Mesenchymal stem cell (in vitro differentiated cells and primary cell): ENCODE measurements at places on chromosomes 1 and 21.

DNA sequence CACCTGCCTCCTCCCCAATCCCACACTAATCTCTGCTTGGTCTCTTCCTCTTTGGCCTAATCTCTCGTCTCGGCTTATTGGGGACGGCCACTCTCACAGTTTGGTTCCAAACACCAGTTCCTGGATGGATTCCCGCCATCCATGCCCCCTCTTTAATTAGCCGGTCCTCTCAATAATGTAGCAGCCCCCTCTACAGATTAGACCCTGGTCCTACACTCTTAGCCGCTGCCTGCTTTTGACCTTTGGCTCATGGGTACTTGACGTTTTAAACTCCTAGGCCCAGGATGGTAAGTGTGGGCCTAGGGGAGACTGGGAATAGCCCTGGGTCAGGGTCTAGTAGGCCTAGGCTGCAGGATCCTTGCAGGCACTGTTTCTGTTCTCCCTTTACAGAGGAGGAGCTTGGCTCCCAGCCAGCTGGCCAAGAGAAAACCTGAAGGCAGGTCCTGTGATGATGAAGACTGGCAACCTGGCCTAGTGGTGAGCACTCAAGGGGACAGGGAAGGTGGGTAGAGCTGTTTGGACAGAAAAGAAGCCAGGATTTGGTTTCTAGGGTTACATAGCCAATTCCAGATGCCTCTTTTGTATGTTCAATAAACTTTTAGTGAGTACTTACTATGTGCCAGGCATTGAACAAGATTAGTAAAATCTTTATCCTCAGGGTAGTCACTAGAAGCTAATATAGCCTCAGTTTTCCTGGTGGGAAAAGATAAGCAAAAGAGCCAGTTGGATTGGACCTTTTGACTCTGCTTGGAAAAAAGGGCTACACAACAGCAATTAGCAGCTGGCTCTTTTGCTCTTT, 758 bp downstream of the RAD54L start:
- DNase-seq = peak; percentile 18
- H3K27me3 ChIP-seq = no peaks in the 10 kb centered on the region
- H3K27ac ChIP-seq = no peak overlapping the region
- peaks cover 13% of the 10 kb centered on the region for H3K4me1 ChIP-seq
- peaks cover 7% of the 10 kb centered on the region for H3K36me3 ChIP-seq
- H3K4me3 ChIP-seq = peak overlapping the region; percentile 97

- no peaks in the 10 kb centered on the region for H3K36me3 ChIP-seq
- H3K27me3 ChIP-seq = no peaks in the 10 kb centered on the region
- no peak overlapping the region for H3K4me3 ChIP-seq
- no peak overlapping the region for H3K27ac ChIP-seq
- H3K4me1 ChIP-seq = no peaks in the 10 kb centered on the region
These were observed 154.7 kb downstream of the CACNA1E start for GRCh38 chr1:181637998-181638397.

DNA sequence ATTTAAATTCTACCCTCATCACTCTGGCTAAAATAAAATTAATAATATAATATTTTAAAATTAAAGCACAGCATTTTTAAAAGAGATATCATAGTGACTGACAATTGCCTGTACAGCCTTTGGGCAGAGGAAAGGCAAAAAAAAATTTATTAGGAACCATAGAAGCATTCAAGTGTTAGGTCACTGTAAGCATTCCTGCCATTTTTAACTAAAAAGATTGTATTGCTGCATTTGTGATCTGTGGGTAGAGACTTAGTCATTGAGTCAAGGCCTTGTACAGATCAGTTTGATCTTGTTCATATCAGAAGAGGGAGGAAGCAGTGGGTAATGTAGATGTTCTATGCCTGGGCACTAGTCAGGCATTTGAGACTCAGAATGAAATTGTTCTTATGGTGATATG, 109.9 kb downstream of the LYPLAL1 start:
- H3K27me3 ChIP-seq = no peaks in the 10 kb centered on the region
- no peak for DNase-seq
- no peak overlapping the region for H3K4me3 ChIP-seq
- no peak overlapping the region for H3K27ac ChIP-seq
- no peaks in the 10 kb centered on the region for H3K36me3 ChIP-seq

DNA sequence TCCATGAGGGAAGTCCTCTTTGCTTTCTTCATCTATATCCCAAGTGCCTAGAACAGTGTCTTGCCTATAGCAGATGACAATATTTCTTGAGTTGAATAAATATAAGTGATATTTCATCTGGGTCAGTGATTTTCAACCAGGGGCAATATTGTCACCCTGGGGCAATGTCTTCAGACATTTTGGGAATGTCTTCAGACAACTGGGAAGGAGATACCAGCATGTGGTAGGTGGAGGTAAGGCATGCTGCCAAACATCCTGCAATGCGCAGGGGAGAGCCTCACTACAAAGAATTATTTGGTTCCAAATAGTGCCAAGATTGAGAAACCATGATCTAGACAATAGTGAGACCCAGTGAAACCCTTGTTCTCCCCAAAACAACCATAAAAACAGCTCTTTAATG, 54.7 kb downstream of the C1orf94 start:
- H3K4me1 ChIP-seq = no peaks in the 10 kb centered on the region
- no peaks in the 10 kb centered on the region for H3K36me3 ChIP-seq
- no peak for DNase-seq
- H3K27me3 ChIP-seq = peaks cover 49% of the 10 kb centered on the region
- no peak overlapping the region for H3K4me3 ChIP-seq

GRCh38 chr1:113536182-113536780, 146.0 kb downstream of the MAGI3 start:
- H3K27me3 ChIP-seq = no peaks in the 10 kb centered on the region
- no peaks in the 10 kb centered on the region for H3K36me3 ChIP-seq
- peaks cover 2% of the 10 kb centered on the region for H3K4me1 ChIP-seq

DNA sequence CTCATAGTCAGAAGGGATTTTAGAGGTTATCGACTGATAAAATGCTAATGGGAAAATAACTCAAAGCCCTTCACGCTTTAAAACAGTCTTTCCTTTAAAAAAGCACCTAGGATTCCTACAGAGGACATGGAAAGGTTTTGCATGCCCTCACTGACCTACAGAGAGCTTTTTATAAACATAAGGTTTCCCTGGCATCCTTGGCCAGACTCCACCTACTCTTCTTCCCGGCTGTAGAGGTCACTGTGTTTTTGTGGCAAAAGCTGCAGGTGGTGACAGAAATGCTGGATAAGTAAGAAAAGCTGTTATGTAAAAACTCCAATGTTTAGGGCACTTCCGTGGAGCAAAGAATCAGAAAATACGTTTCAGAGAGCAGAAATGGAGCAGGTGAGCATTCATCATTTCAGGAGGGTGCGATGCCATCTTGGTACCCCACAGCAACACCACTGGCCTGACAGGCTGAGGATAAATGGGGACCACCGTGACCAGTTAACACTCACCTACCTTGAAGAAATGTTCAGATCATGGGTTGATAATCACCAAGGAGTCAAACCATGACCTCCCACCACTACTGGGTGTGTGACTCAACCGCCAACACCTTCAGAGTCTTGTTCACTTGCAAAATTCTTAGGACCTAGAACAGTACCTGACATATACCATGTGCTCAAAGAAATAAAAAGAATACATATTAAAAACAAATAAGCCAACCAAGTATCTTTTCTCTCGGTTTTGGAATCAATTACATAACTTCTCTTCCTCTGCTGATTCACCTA, 46.6 kb downstream of the SSBP3 start:
- no peak overlapping the region for H3K4me3 ChIP-seq
- H3K27ac ChIP-seq = no peak overlapping the region
- no peaks in the 10 kb centered on the region for H3K27me3 ChIP-seq
- peaks cover 1% of the 10 kb centered on the region for H3K4me1 ChIP-seq
- H3K36me3 ChIP-seq = peaks cover 12% of the 10 kb centered on the region

- H3K4me1 ChIP-seq = peaks cover 18% of the 10 kb centered on the region
- no peak for DNase-seq
- H3K4me3 ChIP-seq = no peak overlapping the region
- H3K27me3 ChIP-seq = no peaks in the 10 kb centered on the region
- H3K36me3 ChIP-seq = no peaks in the 10 kb centered on the region
These were observed 146.4 kb downstream of the CDC7 start for GRCh38 chr1:91647061-91647460.

- no peaks in the 10 kb centered on the region for H3K4me1 ChIP-seq
- no peak for DNase-seq
- H3K36me3 ChIP-seq = peaks cover 95% of the 10 kb centered on the region
- no peak overlapping the region for H3K27ac ChIP-seq
- H3K4me3 ChIP-seq = no peak overlapping the region
These were observed 56.5 kb downstream of the HSPG2 start for GRCh38 chr1:21880619-21880970.

GRCh38 chr1:32448773-32449456, 16.0 kb upstream of the ZBTB8B start:
- no peaks in the 10 kb centered on the region for H3K36me3 ChIP-seq
- H3K27me3 ChIP-seq = no peaks in the 10 kb centered on the region
- peaks cover 2% of the 10 kb centered on the region for H3K4me1 ChIP-seq
- peak; percentile 33 for DNase-seq
- no peak overlapping the region for H3K27ac ChIP-seq

GRCh38 chr1:21865609-21865942, 53.5 kb downstream of the LDLRAD2 start:
- peaks cover 19% of the 10 kb centered on the region for H3K4me1 ChIP-seq
- H3K27ac ChIP-seq = no peak overlapping the region
- no peak overlapping the region for H3K4me3 ChIP-seq
- H3K27me3 ChIP-seq = no peaks in the 10 kb centered on the region
- peaks cover 78% of the 10 kb centered on the region for H3K36me3 ChIP-seq

DNA sequence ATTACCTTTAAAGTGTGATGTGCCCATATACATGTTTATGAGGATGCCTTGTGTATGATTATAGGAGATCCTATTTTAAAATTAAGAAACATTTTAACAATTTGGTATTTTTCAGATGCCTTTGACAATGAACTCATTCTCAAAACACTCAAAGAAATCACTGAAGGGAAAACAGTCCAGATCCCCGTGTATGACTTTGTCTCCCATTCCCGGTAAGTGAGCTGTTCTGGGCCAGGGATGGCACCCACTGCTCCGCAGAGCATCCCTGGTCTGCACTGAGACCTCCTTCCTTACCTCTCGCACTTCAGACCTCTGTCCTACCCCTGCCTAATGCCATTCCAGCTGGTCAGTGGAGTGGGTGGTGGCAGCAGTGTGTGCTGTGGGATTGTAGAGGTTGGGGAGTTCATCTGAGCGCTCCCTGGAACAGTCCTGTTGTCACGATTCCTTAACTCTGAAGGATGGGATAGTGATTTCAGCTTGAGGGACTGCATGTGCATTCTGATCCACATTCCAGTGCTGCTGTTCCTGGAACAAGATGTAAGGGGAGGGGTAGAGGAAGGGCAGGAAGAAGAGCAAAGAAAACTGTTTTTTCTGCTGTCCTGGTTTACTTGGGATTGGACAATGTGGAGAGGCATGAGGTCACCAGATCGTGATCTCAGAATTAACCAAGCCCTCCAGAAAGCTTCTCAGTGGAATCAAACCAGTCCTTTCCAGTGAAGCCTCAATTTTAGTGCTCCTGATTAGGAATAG, 63.9 kb downstream of the UCK2 start:
- H3K27me3 ChIP-seq = no peaks in the 10 kb centered on the region
- DNase-seq = peak; percentile 58
- H3K4me3 ChIP-seq = no peak overlapping the region

DNA sequence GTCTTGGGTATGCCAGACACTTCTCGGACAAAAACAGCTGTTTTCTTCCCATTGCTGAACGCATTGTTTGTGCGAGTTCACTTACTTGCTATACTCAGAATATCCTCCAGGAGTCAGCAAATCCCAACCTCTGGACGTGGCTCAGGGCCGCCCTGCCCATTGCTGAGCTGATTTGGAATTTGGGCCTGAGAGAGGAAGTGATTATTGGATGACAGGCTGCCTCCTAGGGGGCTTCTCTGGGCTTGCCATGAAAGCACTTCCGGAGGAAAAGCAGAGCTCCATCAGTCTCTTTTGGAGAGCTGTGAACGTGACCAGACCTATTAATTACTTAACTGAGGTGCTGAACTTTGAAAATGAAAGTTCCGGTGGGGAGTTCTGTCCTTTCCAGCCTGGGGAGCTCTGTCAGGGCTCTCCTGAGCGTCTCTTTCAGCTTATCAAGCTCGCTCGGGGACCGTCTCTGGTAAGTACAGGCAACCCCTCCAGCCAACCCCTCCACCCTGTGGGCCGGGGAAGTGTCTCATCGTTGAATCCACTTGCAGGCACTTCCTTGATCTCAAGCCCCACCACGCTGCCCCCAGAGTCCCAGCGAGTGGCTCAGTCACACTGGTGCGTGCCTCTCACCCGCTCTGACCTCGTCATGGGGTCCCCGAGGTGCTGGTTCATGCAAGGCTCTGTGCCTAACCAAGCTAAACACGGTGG, 76.9 kb downstream of the CLIC6 start:
- no peaks in the 10 kb centered on the region for H3K36me3 ChIP-seq
- DNase-seq = peak; percentile 86
- peaks cover 14% of the 10 kb centered on the region for H3K4me1 ChIP-seq
- no peak overlapping the region for H3K4me3 ChIP-seq

GRCh38 chr1:19353596-19353995, 41.5 kb downstream of the SLC66A1 start:
- no peak for DNase-seq
- H3K27ac ChIP-seq = peak overlapping the region; percentile 78
- H3K27me3 ChIP-seq = no peaks in the 10 kb centered on the region
- H3K36me3 ChIP-seq = peaks cover 87% of the 10 kb centered on the region
- no peak overlapping the region for H3K4me3 ChIP-seq

GRCh38 chr21:45405819-45406762, 1.1 kb downstream of the COL18A1 start:
- peak overlapping the region; percentile 90 for H3K27ac ChIP-seq
- H3K4me1 ChIP-seq = peaks cover 59% of the 10 kb centered on the region
- no peaks in the 10 kb centered on the region for H3K27me3 ChIP-seq
- DNase-seq = no peak

- peak; percentile 55 for DNase-seq
- H3K27ac ChIP-seq = peak overlapping the region; percentile 81
- no peaks in the 10 kb centered on the region for H3K36me3 ChIP-seq
- no peaks in the 10 kb centered on the region for H3K27me3 ChIP-seq
- no peak overlapping the region for H3K4me3 ChIP-seq
- H3K4me1 ChIP-seq = peaks cover 32% of the 10 kb centered on the region
These were observed 29.5 kb downstream of the AK4 start for GRCh38 chr1:65177457-65177856.

DNA sequence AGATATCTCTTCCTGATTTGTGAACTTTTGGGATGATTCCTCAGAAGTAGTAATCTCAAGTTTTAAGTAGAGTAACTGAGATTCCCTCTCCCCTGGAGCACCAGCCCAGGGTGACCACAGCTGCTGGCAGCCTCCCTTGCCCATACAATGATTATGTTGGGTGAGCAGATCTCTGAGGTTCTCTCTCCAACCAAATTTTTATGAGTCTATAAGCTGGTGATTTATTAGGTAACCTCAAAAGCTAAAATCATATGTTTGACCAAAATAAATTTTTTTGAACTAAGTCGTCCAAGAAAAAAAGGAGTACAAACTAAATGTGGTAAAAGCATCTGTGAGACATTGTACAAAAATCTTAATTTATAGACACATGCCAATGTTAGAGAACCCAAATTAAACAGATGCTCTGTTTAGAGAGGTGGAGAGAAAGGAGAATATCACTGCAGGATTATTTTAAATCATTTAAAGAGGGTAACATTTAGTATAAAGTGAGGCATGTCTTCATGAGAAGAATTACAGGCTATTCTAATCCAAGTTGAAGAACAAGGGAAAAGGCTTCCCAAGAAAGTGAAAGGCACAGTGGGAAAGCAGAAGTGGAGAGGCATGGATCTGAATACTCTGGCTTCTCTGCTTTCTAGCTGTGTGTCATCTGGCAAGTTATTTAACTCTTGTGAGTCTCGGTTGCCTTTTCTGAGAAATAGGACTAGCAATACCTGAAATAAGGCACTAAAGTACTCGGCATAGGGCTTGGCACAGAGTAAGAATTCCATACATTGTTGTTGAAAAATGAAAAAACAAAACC, 2.5 kb downstream of the AKNAD1 start:
- no peaks in the 10 kb centered on the region for H3K27me3 ChIP-seq
- DNase-seq = no peak
- no peaks in the 10 kb centered on the region for H3K4me1 ChIP-seq
- no peaks in the 10 kb centered on the region for H3K36me3 ChIP-seq
- no peak overlapping the region for H3K27ac ChIP-seq
- H3K4me3 ChIP-seq = peak overlapping the region; percentile 45
